ENCODE measurements at places on chromosomes 7 and 10. TPM values are rescaled to one million over a fixed set of nuclear protein-coding genes. Genes with fewer than 3 reads are reported as not detected.

Gene DPYSL4
- total RNA-seq, result 1.8 TPM

Gene CXCL12
- total RNA-seq, result 364 TPM

GRCh38 chr10:94315024-94315451 lies 47.7 kb downstream of the NOC3L start:
- H3K4me3 ChIP-seq, result no peak overlapping the region
- DNase-seq, result peak; percentile 59
- H3K36me3 ChIP-seq, result no peaks in the 10 kb centered on the region
- peaks cover 19% of the 10 kb centered on the region for H3K4me1 ChIP-seq
- H3K27ac ChIP-seq, result 0 out of 2 replicates have a peak overlapping the region, but pooled peaks have one; percentile 48

Gene MTERF1
- total RNA-seq, result 4.0 TPM

Gene AKR1C8
- not detected for total RNA-seq

DNA sequence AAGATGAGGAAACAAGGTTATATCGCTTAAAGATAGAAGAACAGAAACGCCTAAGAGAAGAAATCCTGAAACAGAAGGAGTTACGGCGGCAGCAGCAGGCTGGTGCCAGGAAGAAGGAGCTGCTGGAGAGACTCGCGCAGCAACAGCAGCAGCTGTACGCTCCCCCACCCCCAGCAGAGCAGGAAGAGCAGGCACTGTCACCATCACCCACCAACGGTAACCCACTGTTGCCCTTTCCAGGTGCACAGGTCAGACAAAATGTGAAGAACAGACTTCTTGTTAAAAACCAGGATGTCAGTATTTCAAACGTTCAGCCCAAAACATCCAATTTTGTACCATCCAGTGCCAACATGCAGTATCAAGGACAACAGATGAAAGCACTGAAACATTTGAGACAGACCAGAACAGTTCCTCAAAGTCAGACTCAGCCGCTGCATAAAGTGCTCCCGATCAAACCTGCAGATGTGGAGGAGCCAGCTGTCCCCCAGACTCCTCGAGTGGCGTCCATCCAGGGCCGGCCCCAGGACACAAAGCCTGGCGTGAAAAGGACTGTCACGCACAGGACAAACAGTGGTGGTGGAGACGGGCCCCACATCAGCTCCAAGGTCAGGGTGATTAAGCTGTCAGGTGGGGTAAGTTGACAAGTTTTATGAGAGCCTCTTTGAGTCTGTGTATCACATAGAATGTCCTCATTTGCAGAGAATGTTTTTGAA lies 67.1 kb downstream of the SHH start:
- H3K36me3 ChIP-seq, result peaks cover 60% of the 10 kb centered on the region
- no peaks in the 10 kb centered on the region for H3K27me3 ChIP-seq
- no peak overlapping the region for H3K27ac ChIP-seq
- no peak overlapping the region for H3K4me3 ChIP-seq

DNA sequence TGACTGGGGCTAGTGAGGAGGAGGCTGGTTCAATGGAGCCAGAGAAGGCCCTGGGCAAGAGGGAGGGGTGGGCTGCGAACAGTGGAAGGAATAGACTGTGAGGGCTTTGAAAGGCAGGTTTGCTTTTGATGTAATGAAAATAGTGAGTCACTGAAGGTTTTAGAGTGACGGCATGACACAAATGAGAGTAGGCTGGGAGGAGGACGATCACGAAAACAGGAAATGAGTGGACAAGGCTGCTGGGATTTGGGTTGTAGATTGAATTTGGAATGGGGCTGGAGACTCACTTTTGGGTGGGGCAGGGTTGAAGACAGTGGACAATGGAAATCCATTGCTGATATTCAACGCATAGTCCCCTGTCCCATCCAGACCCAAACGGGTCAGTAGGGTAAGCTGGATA lies 139.6 kb downstream of the CDH23 start:
- H3K36me3 ChIP-seq, result no peaks in the 10 kb centered on the region
- peak; percentile 70 for DNase-seq
- H3K4me3 ChIP-seq, result no peak overlapping the region
- 0 out of 2 replicates have a peak, but pooled peaks cover 7% of the 10 kb centered on the region for H3K27me3 ChIP-seq
